ENCODE measurements at places on chromosomes 3 and 15.

DNA sequence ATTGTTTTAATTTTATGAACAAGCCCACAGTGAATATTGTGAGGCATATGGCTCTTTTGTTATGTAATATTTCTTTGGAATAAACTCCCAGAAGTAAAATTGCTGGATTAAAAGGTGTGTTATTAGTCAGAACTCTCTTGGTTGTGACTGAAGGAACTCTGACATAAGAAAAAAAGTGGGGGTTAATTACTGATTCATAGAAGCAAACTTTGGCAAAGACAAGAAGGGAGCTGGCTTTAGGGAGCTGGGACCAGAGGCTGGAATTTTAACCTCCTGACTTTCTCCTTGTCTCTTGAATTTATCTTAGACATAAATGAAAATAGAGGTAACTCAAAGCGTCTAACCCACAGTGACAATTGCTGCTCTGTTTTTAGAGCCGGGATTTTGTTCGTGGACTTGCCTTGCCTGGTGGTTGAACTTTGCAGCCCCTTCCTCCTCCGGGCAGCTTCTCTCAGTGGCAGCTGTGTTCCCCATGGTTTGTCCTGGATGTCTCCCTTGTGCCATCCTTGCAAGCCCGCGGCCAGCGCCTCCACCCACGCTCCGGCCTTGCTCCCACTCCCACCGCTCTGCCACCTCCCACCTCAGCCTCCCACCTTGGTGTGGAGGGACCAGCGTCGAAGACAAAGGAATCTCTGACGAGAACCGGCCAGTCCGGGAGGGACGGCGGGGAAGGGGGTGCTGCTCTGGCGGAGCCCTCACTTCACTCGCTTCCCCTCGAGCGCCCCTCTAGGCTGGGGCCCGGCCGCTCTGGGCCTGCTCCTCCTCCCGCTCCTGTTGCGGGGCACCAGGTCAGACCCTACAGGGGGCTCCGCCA lies 28.0 kb downstream of the ARHGAP31 start:
- DNase-seq = no peak

DNA sequence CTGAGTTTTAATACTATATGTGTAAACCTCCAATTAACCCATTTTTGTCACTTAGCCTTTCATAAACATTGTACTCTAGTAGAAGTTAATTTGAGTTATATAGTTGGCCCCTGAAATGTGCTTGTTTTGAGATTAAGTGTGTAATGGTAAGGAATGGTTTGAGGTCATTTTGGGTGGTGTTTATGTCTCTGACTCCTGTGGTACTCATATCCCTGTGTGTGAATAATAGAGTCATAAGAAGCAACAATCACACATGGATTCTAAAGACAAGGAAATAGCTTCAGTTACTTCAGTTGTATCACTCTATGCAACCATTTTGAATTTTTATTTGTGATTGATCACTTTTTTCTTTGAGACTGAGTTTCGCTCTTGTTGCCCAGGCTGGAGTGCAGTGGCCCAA lies 408.5 kb downstream of the MFSD1 start:
- no peak for DNase-seq

- DNase-seq = no peak
Observed at GRCh38 chr15:64522226-64522823, 61.9 kb downstream of the ZNF609 start.

GRCh38 chr15:100998630-100999029 lies 79.5 kb downstream of the LRRK1 start:
- no peak for DNase-seq

DNA sequence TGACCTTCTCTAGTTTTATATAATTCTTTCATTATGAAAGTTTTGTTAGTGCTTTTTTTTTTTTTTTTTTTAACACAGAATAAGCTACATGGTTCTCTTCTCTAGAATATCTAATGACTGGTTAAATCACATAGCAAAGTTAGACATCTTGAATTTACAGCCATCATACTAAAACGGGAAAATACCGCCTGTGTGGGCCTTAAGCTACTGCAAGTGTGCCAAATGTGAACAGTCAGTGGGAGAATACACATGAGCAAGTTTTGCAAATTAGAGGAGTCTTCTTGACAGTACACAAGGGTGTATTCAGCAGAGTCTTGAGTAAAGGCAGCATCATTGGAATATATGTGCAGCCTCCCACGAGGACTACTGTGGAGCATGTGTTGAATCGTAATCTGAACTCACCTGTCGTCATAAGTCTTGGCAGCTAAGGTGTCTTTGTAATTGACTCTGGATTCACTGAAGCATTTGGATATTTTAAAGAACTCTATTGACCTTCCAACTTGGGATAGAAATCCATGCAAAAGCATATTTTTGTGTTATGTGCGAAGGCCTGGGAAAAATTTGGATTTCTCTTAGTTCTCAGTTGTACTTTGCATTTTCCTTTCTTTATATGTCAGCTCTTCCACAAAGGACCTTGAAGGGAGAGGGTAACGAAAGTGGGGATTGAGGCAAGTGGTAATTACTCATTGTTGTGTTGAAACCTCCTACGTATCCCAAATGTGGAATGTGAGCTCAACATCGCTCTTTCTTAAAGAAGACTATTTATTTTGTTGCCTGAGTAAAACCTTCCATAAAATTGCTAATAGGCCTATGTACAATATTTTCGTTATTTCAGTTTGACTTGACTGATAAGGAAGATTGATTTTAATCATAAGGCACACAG lies 117.4 kb downstream of the ATG7 start:
- DNase-seq = no peak

DNA sequence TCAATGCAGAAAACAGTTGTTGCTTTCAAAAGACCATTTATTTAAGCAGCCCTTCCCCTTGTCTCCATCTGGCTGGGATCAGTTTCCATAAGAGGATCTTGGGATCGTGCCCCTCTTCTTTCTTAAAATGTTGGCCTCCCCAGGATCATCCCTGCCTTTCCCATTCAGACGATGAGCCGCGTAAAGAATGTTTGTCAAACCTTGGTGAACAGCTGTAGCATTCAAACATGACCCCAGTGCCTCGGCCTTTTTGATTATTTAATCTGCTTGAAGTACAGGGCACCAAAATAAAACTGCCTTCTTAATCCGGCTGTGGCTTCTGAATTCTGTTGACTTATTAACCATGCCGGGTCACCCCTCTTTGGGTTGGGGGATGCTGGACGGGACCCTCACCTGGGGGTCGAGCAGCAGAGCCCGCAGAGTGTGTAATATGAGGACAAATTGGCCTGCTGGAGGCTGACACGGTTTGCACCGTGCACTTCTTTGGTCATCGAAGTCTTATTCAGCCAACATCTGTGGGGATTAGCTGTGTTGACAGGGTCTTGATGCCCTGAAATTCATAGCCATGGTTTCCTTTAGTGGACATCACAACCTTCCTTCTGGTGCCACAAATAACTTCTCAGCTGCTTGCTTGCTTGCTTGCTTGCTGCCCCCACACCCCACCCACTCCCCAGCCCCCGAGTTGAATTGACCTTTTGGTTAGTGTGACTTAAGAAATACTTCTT lies at the start of gene LRTM1:
LRTM1 (minus strand) TSS at position 14 of the 725 bp plus-strand sequence. CDS start 148 bp downstream, outside the sequence.
- no peak for DNase-seq

DNA sequence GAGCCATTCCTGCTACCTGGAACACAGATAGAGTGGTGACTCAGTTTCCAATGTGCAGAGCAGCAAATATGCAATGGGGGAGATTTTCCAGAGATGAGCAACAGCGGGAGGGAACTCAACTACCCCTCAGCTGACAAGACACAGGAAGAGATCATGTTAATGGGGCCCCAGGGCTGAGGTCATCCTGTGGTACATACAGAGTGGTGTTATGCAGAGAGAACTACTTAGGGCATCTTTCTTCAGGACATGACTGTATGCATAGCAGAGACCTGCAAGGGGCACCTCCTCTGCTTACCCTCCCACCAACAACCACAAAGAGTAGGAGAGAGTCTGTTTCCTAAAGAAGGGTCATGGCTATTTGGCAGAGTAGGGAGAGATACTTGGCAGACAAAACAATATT lies 6.8 kb upstream of the TBC1D5 start:
- no peak for DNase-seq

DNA sequence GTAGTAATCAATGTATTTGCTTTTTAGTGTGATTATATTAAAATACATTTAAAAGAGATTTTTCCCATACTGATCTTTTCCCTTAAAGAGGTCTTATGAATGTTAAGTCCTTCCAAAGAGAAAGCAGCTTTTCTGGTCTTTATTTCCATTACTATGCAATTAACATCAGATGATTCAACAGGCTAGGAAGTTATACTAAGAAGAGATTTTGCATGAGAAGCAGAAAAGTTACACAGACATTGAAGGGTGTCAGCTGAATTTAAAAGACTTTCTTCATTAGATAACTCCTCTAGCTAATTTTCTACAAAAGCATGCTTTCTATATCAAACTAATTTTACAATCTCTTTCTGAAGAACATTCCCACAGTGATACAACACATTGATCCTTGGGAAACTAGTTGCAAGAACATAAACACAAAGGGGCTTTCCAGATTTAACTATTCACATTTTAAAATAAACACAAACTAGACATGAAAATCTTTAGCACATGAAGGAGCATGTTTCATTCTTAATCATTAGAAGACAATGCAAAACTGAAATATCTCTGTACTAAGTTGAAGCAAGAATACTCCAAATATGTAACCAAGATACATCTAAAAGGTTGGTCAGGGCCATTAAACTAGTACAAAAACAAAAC lies 965.8 kb downstream of the ROBO1 start:
- DNase-seq = no peak

DNA sequence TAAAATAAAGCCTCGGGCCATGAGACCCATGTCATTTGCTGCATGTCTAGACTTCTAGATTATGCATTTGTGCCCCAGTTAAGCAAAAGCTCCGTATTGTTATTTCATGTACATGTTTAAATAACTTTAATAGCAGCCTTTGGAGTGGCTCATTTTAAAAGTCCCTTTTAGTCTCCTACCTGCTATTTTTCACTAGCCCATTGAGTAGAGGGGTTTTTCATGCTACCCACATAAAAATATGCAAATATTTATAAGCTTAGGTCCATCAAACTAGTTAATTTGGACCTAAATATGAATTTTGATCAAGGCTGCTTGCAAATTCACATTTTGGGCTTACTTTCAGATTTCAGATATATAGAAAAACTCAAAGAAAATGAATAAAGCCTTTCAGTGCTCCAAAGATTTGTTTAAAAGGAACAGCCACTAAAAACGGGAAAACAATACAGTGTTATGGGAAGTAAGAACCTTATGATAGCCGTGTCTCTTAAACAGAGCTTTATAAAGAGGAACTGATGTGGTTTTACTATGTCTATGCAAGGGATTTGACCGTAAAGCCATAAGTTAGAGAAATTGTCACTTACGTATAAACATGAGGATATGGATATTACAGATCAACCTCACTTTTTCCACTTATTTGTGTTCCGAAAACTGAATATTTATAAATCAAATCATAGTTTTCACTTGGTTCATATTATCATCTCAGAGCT lies 30.0 kb downstream of the FILIP1L start:
- no peak for DNase-seq
